Cortex of kidney (tissue), 1 donor: ENCODE measurements at places on chromosomes 5 and 9.

DNA sequence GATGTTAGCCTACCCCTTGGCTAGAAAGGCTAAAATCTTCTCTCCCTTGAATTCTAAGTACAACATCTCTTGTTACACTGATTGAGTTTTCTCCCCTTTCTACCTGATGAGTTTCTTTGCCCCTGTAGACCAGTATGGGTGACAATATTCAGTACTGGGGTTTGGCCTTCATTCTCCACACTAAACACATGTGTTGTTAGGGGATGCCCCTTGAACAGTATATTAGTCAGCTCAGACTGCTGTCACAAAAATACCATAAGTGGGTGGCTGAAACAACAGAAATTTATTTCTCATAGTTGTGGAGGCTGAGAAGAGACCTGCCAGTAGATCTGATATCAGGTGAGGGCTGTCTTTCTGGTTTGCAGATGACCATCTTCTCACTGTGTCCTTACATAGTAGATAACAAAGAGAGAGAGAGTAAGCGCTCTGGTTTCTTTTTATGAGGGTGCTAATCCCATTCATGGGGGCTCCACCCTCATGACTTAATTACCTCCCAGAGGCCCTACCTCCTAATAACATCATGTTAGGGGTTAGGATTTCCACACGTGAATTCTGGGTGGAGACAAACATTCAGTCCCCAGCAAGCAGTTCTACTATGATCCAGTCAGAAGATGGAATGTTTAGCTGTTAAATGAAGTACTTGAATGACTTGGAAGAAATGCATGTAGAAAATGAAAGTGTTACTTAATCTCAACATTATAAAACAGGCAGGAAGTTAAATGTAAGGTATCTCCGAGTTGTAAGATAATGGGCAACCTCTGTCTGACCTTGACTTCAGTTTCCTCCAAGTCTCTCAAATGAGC lies 17.5 kb downstream of the VLDLR start:
- no peak for DNase-seq

DNA sequence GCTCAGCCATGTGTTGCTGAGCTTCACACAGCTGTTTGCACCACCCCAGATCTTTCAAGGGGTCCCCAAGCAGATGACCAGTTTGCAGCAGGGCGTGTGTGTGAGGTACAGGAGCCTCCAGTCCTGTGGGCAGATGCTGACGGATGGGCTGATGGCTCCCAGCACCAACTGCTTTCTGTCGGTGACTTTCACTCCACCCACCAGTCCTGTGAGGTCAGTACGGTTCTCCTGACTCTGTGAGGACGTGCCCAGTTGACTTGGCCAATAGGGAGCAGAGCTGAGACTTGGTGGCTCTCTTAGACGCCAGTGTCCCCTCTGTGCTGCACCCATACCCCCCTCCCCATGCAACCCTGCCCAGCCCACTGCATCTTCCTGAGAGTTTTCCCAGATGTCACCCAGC lies 19.7 kb downstream of the COL5A1 start:
- no peak for DNase-seq

DNA sequence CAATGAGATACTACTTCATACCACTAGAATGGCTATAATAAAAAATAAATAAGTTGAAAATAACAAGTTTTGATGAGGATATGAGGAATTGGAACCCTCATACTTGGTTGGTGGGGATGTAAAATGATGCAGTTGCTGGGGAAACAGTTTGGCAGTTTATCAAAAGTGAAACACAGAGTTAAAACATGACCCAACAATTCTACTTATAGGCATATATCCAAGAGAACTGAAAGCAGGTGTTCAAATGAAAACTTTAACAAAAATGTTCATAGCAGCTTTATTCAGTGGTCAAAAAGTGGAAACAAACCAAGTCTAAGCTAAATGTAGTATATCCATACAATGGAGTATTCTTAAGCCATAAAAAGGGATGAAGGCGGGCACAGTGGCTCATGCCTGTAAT lies 13.1 kb upstream of the LHFPL2 start:
- DNase-seq, result no peak

DNA sequence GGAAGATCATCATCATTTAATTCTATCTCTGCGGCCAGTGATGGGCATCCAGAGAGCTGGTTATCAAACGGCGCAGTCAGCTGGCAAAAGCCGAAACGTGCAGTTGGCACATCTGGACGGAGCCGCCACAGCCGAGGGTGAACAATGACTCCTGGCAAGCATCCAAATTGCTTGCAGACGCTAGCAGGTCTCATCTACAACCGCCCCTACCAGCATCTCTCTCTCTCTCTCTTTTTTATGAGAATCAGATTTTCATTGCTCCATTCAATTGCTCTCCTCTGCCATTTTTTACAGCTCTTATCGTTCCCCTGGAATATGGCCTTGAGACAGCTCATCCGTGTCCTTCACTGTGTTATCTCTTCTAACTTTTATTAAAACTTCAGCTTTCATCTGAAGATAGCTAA lies 165.2 kb downstream of the MAPKAP1 start:
- DNase-seq, result no peak

GRCh38 chr5:137191179-137191578 lies 307.9 kb downstream of the SPOCK1 start:
- no peak for DNase-seq

- DNase-seq, result no peak
These were observed 235.2 kb downstream of the PLK2 start for GRCh38 chr5:58224661-58225060.

- DNase-seq, result no peak
These were observed 158.6 kb downstream of the GLIS3 start for GRCh38 chr9:4141296-4141695.

DNA sequence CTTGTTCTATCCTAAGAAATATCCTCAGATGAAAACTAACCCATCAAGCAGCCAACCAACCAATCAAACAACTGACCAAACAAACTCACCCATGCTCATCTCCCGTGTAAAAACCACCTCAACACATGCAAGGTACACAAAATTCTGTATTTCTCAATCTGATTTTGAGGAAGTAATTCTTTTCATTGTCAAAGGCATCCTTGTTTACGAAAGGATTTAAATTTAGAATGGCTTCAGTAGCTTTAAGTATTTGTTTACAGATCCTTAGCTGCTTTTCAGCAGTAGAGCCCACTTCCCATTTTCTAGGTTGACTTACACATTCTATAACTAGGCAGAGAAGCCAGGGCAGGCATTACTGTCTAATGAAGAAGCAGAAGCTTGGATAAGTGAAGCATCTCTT lies 78.6 kb downstream of the NTRK2 start:
- DNase-seq, result no peak
